ENCODE measurements at places on chromosomes 1 and 21.

DNA sequence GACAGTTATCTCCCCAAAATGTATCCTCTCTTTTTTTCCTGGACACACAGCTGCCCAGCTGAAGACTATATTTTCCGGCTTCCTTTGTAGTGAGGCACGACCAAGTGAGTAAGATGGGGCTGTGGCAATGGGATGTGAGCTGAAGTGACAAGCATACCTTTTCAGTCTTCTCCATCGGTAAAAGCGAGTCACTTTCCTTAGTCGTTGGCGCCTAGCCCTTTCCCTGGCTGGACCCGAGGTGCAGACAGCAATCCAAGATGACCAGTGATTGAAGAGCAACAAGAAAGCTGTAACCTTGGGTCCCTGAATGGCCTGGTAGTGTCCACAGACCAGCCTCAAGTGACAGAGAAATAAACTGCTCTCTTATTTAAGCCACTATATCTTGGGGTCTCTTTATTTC lies 155.2 kb downstream of the NR5A2 start:
- DNase-seq = no peak

GRCh38 chr1:104733866-104734265 lies 984.2 kb downstream of the AMY1C start:
- no peak for DNase-seq

- DNase-seq = no peak
Observed at GRCh38 chr1:174393885-174394284, 53.9 kb upstream of the GPR52 start.

DNA sequence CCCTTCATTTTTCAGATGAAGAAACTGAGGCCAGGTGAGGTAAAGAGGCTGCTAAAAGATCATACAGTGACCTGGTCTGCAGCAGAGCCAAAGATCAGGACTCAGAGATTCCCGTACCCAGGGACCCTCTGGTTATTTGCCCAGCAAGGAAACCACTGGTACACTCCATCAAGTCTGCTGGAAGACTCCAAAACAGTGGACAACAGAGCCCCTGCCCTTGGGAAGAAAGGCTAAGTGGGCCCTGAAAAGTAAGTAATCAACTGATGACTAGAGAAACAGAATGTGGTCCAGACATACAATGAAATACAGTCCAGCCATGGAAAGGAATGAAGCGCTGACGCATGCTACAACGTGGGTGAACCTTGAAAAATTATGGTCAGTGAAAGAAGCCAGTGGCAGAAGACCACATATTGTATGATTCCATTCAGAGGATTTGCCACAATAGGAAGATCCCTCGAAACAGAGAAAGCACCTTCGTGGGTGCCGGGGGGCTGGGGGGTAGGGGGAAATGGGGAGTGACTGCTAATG lies 106.4 kb downstream of the ETS2 start:
- no peak for DNase-seq

- no peak for DNase-seq
Observed at GRCh38 chr1:16447641-16448040, 7.1 kb downstream of the NECAP2 start.

GRCh38 chr1:190864013-190864641 lies 386.5 kb upstream of the BRINP3 start:
- no peak for DNase-seq
